ENCODE measurements at places on chromosomes 1 and 21.
A peak's percentile ranks its signal among the peaks of the same experiment; 100 is the strongest.

DNA sequence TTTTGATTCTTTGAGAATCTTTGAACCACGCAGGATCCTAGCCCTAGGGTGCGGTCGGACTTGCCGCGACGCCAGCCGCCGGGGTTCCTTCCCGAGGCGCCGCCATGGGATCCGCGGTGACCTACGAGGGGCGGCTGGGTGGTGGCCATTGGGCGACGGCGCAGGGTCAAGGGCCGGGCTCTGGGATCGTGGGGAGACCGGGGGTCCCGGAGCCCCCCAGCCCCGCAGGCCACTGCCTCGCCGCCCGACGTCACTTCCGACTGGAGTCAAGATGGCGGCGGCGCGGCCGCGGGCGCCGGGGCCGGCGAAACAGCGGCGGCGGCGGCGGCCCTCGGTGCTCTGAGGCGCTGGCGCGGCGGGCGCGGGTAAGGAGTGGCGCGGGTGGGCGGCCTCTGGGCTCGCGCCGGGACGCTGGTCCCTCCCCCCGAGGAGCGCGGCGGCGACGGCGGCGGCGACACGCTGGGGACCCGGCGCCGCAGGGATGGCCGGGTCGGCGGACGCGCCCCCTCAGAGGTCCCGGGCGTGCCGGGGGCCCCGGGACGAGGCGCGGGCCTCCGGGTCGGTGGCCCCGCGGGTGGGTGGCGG, at the start of gene PRDM2:
Gene PRDM2 (plus strand): TSS at position 253 of the 585 bp plus-strand sequence. CDS start 15,418 bp downstream, outside the sequence.
- peak; percentile 24 for DNase-seq

DNA sequence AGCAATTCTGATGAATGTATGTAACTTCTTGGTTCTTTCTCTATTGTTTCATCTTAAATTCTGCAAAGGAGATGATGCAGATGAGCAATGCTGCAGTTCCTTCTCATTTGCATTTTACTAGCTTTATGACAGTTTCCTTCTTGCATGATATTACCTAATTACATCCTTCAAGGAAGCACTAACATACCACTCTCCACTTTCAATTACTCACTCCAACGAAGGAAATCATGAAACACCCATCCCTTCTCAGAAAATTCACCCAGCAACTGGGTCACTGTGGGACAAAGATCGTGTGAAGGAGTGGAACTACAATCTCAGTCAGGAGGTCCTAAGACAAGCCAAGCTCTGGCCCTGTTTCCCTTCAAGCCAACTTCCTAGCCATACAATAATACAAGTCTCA, 142.3 kb downstream of the CHD1L start:
- DNase-seq, result no peak

DNA sequence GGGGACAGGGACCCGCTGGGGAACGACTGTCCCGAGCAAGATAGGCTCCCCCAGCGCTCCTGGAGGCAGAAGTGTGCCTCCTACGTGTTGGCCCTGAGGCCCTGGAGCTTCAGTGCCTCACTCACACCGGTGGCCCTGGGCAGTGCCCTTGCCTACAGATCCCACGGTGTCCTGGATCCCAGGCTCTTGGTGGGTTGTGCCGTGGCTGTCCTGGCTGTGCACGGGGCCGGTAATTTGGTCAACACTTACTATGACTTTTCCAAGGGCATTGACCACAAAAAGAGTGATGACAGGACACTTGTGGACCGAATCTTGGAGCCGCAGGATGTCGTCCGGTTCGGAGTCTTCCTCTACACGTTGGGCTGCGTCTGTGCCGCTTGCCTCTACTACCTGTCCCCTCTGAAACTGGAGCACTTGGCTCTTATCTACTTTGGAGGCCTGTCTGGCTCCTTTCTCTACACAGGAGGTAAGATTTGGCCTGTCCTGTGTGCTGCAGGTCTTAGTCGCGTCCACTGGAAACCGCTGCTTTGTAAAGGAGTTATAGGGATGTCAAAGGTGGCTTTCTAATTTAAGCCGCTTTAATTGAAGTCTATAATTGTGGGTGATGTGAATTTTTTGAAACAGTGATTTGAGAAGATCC, 717 bp downstream of the UBIAD1 start:
- no peak for DNase-seq

DNA sequence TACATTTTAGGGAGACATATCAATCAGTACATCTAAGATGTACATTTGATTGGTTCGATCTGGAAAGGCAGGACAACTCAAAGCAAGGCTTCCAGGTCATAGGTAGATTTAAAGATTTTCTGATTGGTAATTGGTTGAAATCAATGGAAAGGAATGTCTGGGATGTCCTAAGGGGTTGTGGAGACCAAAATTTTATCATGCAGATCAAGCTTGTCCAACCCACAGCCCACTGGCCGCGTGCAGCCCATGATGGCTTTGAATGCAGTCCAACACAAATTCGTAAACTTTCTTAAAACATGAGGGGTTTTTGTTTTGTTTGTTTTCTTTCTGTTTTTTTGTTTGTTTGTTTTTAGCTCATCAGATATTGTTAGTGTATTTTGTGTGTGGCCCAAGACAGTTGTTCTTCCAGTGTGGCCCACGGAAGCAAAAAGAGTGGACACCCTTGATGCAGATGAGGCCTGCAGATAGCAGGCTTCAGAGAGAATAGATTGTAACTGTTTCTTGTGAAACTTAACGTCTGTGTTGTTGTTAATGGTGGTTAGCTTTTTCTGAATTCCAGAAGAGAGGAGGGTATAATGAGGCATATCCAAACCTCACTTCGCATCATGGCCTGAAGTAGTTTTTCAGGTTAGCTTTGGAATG, 3.1 kb downstream of the IFNAR1 start:
- no peak for DNase-seq

GRCh38 chr1:215433237-215433636, 133.9 kb upstream of the KCTD3 start:
- no peak for DNase-seq

DNA sequence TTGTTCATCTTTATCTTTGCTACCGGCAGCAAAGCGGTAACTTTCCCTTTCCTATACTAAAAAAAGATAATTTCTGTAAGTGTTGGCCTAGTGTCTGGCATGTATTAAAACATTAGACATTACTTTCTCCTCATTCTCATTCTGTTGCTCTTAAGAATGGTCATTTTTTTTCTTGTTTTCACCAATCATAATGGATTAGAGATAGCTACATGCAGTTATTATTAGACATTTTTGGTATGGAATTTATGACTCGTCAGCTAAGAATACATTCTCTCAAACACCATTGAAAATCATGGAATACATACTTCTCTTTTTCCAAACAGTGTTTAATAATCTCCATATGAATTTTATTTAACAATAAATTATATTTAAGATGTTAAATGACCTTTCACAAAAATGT, 1154.6 kb downstream of the BRINP3 start:
- no peak for DNase-seq

DNA sequence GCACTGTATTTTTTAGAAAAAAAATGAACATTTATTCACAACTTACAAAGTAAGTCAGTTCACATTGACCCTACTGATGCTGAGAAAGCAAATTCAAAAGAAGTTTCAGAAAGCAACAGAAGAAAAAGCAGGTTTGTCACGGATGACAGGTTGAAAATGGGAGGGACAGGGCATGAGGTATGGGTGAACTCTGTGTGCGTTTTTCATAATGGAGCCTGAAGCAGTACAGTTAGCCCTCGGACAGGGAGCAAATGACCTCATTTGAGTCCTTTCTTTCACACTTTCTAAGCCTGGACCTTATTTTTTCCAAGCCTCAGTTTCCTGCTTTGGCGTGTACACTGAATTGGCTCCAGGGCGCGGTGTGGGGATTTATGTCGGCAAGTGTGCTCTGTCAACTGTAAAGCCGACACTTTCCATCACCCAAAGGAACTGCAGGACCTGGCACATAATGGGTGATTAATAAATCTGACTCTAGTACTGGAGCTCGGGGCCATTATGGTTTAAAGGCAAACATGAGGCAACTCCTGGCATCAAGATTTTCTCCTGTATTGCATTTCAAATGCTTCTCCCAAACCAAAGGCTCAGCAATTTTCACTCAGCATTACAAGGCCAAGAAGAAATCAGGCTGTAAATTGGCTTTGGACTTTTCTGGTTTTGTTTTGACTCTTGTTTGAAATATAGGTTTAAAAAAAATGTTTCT, 345.5 kb upstream of the DUSP10 start:
- no peak for DNase-seq

DNA sequence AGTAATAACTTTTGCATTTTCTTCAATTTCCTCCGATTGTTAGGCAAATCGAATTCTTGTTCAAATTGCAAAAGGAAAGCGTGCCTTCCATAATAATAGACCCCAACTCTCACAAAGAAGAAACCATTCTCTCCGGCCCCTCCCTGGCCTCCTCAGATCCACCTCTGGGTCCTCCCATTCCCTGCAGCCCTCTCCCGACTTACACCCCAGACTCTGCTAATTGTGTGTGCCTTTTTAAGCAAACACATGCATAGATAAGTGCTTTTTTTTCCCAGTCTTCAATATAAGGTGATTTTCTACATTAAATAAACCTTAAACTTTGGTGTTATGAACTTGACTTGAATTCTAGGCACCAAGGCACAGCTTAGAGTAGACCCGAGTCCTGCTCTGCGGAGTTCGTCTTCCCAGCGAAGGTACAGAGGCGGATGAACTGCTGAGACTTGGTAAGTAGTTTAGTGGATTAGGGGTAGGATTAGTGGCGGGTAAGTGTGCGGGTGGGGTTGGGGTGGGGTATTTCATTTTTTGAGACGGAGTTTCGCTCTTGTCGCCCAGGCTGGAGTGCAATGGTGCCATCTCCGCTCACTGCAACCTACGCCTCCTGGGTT, 1.5 kb downstream of the L1TD1 start:
- DNase-seq, result no peak

GRCh38 chr1:7770669-7770996, 463 bp upstream of the VAMP3 start:
- DNase-seq, result no peak

DNA sequence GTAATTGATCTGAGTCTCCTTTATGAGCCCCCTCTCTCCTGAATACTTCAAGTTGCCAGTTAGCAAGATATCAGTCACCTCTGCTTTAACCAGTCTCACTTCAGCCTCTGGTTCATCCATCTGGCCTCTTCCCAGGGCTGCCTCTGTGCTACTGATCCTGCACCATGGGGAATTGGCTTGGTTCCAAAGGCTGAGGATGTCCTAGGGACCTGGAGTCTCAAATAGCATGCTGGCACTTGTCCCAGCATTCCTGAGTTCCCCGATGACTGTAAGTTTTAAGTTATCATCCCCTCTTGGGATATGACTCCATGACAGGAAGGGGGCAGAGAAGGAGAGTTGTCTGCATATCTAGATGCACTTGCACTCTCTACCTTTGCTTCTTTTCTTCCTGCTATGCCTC, 252.0 kb downstream of the PTBP2 start:
- DNase-seq, result no peak

DNA sequence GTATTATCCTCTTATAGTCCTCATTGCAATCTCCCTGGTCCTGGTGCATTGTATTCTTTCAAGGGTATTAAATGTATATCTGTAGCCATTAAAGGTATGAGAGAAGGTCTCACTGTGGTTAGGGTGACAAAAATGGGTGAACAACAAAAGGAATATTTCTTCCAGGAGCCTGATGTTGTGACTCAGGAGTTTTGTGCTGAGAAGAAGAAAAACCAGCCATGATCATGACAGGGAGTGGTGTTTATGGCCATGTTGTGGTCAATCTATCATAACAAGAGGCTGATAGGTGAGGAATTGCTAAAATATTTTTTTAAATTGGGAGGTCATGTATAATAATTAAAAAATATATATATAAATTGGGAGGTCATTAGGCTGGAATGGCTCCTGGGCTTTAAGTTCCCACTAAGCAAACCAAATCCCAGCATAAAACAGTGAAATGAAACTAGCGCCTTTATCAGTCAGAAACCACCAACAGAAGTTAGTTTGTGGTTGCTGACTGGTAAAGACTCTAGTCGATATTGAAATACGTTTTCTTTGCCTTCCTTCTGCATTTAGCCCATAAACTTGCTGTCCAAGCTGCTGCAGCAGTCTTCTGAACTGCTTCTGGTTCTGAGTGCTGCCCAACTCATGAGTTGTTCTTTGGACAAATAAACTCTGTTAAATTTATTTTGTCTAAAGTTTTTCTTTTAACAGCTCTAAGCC, 60.3 kb downstream of the TBX19 start:
- no peak for DNase-seq

GRCh38 chr1:46134660-46135331, 2.4 kb upstream of the PIK3R3 start:
- DNase-seq, result no peak

- no peak for DNase-seq
Observed at GRCh38 chr1:111990878-111991718, 1.6 kb upstream of the KCND3 start.

DNA sequence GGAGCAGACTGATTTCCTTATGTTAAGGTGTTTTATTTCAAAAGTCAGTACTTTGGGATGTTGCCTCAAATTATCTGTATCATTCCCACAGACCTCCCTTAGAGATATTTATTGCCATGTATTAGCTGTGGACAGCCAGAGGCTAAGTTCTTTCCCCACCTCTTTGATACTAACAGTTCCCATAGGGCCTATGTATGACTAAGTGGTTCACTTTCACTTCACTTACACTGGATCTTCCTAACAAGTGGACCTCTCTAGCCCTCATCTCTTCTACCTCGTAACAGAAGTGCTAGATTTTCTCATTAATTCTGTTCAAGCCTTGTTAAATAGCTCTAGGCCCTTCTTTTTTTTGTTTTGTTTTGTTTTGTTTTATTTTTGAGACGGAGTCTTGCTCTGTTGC, 6.2 kb downstream of the TRAF5 start:
- DNase-seq, result no peak

GRCh38 chr1:36594023-36594422, 111.3 kb upstream of the CSF3R start:
- DNase-seq, result no peak

GRCh38 chr1:116868385-116868784, 41.3 kb upstream of the PTGFRN start:
- no peak for DNase-seq

DNA sequence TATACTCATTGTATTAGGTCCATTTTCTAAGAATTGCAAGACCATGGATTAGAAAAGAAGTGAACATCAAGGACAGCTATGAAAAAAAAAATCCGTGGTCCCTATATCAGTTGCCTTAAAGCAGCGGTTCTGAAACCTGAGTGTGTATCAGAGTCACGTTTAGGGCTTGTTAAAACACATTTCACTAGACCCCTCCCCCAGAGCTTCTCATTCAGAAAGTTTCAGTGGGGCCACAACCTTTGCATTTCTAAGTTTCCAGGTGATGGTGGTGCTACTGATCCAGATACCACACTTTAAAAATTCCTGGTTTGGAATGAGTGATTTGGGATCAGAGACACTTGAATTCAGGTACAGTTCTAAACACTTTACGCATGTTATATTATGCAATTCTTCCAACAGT, 96.1 kb upstream of the PRMT6 start:
- DNase-seq, result no peak

All from stimulated activated CD4-positive, alpha-beta T cell treated with anti-CD3 and anti-CD28 coated beads, TNF-alpha, amount 100 ng/mL, for 48 hours (primary cell).